ENCODE measurements at places on chromosomes 6 and 20.

DNA sequence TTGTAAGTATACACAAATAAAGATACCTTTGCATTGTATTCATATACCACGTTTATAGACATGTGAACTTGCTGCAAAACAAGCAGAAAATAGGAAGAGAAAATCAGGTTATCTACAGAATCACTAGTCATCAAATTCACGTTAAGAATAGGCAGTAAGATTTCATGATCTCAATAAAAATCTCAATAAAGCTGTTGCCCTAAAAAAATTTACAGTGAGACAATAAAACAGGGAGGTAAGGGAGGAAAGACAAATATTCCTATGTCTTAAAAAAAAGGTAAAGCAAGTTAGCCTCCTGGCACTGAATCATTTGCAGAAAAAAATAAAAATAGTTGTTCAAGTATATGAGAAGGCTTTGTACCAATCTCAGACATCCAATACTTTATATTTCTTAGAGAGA is 44.1 kb downstream of the GPX5 start:
- DNase-seq = no peak

DNA sequence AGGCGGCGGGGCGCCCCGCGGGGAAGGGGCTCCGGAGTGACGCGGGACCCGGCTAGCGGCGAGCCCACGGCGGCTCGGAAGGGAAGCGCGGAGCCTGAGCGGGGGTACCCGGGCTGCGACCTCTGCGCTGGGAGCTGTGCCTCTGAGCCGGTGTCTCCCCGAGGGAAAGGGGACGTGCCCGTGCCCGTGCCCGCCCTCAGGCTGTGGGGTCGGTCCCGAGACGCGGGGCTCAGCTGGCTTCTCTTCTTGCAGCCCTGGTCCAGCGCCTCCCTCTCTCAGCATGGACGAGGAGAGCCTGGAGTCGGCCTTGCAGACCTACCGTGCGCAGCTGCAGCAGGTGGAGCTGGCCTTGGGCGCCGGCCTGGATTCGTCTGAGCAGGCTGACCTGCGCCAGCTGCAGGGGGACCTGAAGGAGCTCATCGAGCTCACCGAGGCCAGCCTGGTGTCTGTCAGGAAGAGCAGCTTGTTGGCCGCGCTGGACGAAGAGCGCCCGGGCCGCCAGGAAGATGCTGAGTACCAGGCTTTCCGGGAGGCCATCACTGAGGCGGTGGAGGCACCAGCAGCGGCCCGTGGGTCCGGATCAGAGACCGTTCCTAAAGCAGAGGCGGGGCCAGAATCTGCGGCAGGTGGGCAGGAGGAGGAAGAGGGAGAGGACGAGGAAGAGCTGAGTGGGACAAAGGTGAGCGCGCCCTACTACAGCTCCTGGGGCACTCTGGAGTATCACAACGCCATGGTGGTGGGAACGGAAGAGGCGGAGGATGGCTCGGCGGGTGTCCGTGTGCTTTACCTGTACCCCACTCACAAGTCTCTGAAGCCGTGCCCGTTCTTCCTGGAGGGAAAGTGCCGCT is 686 bp downstream of the ZGPAT start:
- DNase-seq = no peak

GRCh38 chr20:62590309-62591121 is 51.8 kb upstream of the SLCO4A1 start:
- no peak for DNase-seq

DNA sequence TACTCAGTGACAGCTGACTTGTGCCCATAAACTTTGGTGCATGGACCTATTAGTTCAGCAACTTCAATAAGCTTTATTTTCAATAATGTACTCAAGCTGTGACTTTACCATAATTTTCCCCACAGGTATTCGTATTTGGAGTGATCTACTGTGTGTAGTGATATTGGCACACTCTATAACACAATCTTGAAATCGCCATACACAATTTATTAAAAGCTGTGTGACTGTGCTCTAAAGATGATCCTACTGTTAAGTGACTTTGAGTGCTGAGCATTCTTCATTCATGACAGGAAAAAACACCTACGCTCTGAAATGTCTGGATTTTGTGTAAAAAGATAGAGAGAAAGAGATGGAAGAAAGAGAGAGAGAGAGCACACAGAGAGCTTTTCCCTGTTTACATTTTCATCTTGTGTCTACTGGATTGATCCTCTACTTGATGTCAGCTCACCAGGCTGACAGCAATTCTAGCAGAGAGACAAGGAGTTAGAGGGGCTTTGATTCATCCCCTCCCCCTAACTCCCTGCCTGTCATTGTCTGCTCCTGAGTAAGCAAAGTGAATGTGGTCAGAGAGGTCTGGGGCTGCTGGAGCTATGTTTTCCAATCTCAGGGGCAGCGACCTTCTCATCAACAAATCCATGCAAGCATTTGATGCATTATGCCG is 538.7 kb upstream of the POU3F2 start:
- no peak for DNase-seq

GRCh38 chr6:98977671-98978292 is 30.0 kb upstream of the FBXL4 start:
- no peak for DNase-seq

- DNase-seq = no peak
These were observed 35.7 kb downstream of the DNAAF9 start for GRCh38 chr20:3371754-3372153.

GRCh38 chr6:13304580-13305260 is 23.6 kb downstream of the TBC1D7 start:
- DNase-seq = no peak

GRCh38 chr20:11195169-11195568 is 521.4 kb upstream of the JAG1 start:
- no peak for DNase-seq

GRCh38 chr6:41707565-41708200 is 27.7 kb downstream of the TFEB start:
- peak; percentile 60 for DNase-seq

All from CD4-positive, alpha-beta T cell treated with Interleukin-6 at 100 ng/mL for 8 hours (primary cell).